Renal cortical epithelial cell (primary cell): ENCODE measurements at places on chromosomes 4 and X. TPM values are rescaled to one million over a fixed set of nuclear protein-coding genes. Genes with fewer than 3 reads are reported as not detected.
A peak's percentile ranks its signal among the peaks of the same experiment; 100 is the strongest.

- no peak for DNase-seq
Observed at GRCh38 chr4:1232661-1233621, 16.0 kb downstream of the CTBP1 start.

- no peak for DNase-seq
Observed at GRCh38 chr4:27928761-27929540, 1068.3 kb downstream of the STIM2 start.

The AFF2 gene
- total RNA-seq = 0.35 and 1.3 TPM in 2 replicates

The NELFA gene
- total RNA-seq = 10.2 and 19.1 TPM in 2 replicates

The ADGRA3 gene
- 19.6 and 71.9 TPM in 2 replicates for total RNA-seq

The ADGRG4 gene
- total RNA-seq = under 0.01 TPM in 1 of 2 replicates, not detected in the other

DNA sequence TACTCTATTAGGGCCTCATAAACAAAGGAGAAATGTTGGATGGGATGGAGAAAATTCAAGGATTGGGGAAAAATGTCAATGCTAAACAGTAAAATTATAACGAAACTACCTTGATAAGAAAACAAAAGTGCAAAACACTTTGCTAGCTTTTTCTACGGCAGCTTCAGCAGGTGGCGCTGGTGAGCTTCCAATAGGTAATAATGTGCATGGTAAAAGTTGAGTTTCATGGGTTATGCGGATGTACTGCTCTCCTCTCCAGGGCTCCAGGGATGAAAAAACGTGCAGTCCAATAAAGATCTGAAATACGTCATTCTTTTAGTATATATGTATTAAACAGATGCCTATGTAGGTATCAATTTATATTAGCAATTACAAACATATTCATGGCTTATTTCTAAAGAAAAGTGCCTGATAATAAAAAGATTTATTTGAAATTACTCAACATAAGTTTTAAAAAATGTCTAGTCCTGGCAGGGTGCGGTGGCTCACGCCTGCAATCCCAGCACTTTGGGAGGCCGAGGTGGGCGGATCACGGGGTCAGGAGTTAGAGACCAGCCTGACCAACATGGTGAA, 239.6 kb downstream of the GRXCR1 start:
- DNase-seq = peak; percentile 47

The SPANXC gene
- total RNA-seq = not detected in 2 replicates

DNA sequence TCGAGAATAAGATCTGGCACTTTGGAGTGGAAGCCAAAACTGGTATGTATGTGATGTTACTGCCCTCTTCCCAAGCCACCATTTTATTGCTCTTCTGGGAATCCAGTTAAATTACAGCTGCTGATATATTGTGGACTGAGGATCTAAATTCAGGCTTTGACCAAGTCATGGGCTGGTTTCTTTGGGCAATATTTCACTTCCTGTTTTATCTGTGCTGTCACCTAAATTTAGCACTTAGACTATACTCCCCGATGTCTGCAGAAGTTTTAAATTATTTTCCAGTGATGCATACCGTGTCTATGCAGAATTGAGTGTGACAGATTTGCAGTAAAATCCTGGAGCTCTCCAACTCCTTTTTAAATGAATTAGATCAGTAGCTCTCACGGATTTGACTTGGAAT, 100.0 kb downstream of the TEX13A start:
- DNase-seq = no peak

DNA sequence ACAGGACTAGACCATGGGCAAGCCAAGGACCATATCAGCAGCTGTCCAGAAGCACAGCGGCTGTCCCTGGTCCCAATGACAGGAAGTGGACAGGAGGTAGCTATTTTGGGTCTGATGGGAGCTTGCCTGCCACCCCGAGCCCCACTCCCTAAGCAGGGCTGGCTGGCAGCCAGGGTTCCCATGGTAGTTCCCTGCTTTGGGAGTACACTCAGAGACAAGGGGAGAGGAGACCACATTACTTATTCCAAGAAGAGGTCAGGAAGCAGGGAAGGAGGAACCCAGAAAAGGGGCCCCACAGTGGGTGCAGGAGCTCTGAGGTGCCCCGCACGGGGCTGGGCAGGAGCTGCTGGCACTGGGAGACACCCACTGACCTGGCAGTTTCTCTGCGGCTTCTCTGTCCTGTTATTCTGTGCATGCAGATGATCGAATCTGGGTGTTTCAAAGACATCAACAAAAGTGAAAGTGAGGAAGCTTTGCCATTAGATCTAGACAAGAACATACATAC, 36.3 kb downstream of the HTT-AS start:
- DNase-seq = no peak

GRCh38 chr4:113758372-113758771, 3.2 kb downstream of the CAMK2D start:
- peak; percentile 17 for DNase-seq

The CENPE gene
- total RNA-seq = 2.8 and 5.2 TPM in 2 replicates

GRCh38 chrX:10989386-10989785, 121.7 kb upstream of the HCCS start:
- no peak for DNase-seq

GRCh38 chrX:133923113-133923512, 62.3 kb downstream of the GPC3 start:
- no peak for DNase-seq

DNA sequence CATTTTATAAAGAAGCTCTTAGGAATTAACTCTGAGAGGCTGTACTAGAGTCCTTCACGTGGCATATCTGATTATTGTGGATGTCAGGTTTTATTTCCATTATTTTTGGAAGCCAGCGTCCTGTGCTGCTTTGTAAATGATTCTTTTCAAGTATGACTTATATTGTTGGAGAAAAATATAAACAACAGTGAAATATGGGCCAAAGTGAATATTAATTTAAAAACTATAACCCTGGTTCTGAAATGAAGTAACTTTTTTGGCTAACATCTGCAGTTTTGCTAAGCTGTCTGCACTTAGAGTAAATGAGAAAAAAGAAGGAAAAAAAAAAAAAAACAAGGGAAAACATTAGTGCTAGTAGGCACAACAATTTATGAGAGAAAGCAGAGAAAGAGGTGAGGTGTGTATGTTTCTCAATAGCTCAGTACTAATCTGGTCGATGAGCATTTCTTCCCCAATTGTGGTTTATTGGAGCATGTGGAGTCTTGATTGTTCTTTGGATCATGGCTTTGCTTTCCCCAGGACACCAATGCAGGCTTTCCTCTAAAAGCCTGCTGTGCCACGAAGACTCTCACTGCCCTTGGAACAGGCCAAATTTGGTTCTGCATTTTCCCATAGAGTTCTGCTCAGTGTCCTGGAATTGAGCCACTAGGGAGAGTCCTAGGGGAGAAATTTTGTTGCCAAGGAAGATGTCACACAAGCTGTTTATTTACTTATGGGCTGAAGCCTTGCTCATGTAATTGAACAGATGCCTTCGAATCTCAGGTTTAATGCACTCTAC, 273.3 kb downstream of the DKK2 start:
- DNase-seq = no peak

DNA sequence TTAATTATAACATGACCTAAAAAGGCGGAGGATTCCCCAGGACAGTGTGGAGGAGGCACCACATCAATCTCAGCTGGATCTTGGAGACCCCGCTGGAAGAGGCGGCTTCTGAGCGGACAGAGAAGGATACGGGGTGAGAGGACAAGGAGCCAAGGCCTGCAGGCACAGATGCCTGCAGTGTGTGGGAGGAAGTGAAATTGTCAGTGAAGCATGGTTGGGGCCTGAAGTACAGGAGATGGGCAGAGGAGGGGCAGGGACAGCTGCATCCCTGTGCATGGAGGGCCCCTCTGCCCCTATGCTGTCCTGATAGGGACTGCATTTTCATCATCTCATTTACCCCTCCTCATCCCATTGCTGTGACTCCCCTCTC, 1.7 kb upstream of the SLC2A9 start:
- no peak for DNase-seq

DNA sequence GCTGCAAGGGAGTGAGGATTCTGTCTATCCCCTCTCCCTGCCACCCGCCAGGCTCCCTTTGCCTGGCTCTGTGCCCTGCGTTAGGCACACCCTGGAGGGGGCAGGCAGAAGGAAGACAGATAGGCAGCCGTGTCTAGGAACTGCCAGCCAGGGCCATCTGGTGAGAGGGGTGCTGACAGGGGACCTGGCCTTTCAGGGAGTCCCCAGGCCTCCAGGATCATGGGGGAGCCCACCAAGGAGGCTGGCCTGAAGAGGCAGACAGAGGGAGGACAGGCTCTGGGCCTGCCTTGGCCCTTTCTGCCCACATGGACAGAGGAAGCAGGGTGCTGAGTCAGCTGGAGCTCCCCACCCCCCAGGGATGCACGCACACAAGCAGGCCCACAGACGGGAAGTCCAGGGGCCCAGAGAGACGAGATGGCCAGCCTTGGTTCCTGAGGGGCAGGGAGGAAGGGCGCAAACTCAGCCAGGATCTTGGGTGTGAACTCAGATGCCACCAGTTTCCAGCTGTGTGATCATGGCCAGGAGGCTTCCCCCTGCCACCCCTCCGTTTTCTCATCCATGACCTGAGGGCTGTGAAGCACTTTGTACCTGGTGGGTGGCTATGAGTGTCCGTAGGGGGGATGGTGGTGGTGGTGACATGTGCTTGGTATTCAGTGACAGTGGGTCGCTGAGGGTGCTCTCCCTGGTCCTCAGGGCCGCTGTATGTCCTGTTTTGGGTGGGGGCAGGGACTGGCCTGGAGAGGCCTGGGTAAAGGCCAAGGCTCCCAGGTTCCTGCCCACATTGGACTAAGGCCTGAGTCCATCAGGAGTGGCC, 1.8 kb downstream of the SH3BP2 start:
- DNase-seq = peak; percentile 70

The CXCL3 gene
- total RNA-seq = 5.0 and 17.7 TPM in 2 replicates

GRCh38 chr4:151540728-151541388, 131.9 kb downstream of the FHIP1A start:
- peak; percentile 91 for DNase-seq

DNA sequence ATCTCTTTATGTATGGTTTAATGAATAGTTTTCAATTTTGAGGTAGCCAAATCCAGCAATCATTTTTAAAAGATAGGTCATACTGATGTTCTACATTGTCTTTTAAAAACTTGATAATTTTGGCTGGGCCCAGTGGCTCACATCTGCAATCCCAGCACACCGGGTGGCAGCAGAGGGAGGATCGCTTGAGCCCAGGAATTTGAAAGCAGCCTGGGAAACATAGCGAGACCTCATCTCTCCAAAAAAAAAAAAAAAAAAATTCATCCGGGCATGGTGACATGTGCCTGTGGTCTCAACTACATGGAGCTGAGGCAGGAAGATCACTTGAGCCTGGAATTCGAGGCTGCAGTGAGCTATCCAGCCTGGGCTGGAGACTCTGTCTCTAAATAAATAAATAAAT, 419.8 kb downstream of the GALNTL6 start:
- DNase-seq = no peak

DNA sequence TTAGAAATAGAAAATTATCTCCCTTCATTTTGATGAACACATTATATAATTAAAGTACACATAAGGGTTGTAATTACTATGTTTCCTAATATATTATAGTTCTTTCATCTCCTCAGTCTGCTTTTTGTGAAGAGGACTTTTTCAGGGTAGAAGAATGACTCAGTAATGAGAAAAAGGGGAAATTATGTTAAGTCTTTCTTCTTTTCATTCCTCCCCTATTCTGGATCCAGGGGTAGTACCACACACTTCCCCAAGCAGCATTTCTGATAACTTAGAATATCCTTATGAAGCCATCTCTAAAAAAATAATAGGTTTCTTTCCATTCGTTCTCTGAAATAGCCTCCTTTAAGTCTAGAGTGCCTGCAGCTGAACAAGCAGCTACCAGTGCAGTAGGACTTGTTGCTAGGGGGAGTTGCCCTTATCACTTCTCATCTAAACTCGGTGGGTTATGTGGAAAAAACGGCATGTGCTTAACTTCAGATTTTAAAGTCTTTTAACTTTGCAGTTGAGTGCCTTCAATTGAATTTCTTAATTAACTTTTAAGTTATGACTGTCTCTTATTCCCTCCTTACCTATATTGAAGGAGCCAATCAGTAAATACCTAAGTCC, 184.8 kb downstream of the ARHGAP24 start:
- DNase-seq = no peak

The STPG2 gene
- 0.75 and 0.87 TPM in 2 replicates for total RNA-seq

DNA sequence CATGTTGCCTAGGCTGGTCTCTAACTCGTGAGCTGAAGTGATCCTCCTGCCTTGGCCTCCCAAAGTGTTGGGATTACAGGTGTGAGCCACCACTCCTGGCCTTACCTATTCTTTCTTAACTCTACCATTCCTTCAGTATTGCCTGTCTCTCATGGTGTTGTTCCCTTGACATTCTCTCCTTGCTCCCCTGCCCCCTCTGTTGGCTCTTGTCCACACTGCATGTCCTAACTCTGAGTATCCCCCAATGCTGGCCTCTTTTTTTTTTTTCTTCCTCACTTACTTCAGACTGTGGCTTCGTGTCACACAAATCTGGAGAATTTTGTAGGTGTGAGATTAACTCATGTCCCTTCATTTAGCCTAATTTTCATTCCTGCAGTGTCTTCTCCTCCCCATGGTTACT, 22.9 kb upstream of the FRMPD4 start:
- DNase-seq = no peak

DNA sequence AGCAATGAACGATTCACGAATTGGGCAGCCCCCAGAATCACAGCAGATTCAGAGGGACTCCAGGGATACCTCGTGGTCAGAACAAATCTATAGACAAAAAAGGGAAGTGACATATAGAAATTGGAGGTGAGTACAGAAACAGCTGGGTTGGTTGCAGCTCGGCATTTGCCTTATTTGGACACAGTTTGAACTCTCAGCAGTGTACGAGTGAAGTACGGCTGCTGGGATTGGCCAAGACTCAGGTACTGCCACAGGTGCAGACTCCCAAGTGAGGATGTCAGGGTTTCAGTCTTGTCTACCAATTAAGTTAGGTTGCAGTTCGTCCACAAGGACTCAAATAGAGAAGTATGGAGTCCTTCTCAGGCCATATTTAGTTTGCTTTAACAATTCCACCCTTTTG, 28.2 kb downstream of the HTT-AS start:
- no peak for DNase-seq

The SYP gene
- total RNA-seq = 0.10 and 0.52 TPM in 2 replicates

DNA sequence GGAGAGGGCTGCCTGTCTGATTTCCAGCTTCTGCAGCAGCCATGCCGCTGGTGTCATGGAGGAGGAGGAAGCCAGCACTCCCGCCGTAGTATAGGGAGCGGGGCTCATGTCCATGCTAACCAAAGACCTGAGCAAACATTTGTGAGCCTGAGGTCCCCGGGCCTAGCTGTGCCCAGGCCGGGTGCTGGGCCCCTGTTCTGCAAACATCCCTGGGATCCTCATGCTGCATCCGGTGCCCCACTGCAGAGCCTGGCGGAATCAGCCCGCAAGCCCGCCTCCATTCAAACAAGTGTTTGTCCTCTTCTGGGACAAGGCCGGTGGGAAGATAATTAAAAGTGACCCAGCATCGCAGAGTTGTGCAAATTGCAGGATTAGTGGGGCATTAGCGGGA, 106.3 kb downstream of the SORCS2 start:
- no peak for DNase-seq
